Gastroesophageal sphincter (tissue), 4 donors: ENCODE measurements at places on chromosomes 12 and 14. TPM values are rescaled to one million over a fixed set of nuclear protein-coding genes. Genes with fewer than 3 reads are reported as not detected.
A peak's percentile ranks its signal among the peaks of the same experiment; 100 is the strongest.

DNA sequence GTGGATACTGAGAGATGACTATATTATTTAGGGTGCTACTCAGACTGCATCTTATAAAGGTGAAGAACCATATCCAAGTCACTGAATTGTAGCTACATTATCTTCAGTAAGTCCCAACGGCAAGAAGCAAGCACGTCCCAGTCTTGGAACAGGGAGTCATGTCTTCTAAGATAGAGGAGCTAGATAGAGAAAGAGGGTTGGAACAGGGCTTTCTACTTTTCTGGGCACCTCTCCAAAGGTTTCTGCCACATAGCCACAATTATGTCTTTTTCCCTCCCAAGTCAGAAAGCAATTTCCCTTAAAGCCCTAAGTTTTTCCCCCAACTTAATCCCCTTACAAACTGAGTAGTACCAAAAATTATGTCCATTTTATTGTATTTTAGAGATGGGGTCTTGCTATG, 22.4 kb downstream of the MAPK1IP1L start:
- H3K4me1 ChIP-seq, result peaks cover 5% of the 10 kb centered on the region
- H3K27me3 ChIP-seq, result no peaks in the 10 kb centered on the region
- no peaks in the 10 kb centered on the region for H3K36me3 ChIP-seq
- peak overlapping the region; percentile 39 for H3K27ac ChIP-seq

DNA sequence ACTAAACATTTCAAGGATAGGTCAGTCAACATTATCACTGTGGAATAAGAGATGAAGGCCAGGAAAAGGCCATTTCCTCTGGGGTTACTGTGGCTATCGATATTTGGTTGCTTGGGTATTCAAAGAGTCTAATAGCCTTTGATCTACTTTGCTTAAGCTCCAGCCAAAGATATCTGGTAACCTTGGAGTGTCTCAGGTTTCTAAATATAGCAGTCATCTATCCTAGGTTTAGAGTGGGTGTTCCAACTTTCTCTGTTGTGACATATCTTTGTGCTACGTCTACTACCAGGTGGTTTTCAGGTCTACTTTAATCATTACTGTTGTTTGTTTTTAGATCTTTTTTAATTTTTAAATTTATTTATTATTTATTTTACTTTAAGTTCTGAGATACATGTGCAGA, 42.4 kb downstream of the RDH12 start:
- H3K4me1 ChIP-seq, result no peaks in the 10 kb centered on the region
- no peak for ATAC-seq
- H3K27ac ChIP-seq, result no peak overlapping the region
- no peak overlapping the region for H3K4me3 ChIP-seq
- H3K36me3 ChIP-seq, result no peaks in the 10 kb centered on the region

DNA sequence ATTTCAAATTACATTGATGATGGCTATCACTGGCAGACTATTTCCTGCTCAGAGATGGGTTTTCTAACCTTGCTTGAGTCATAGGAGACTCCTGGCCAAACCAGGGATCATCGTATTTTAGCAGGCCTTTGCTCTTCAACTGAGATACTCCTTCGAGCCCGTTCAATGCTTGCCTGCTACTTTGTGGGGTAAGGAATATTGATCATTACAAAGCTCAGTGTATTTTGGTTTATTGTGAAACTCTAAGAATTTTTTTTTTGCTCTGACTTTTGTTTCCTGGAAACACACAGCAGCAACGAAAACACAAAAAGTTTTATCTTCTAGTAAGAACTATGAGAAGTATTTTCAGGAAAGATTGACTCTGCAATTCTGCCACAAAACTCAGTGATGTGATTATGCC, 4.1 kb downstream of the GPRC5D start:
- H3K4me3 ChIP-seq, result no peak overlapping the region
- no peaks in the 10 kb centered on the region for H3K27me3 ChIP-seq
- H3K36me3 ChIP-seq, result no peaks in the 10 kb centered on the region
- no peak for ATAC-seq
- no peaks in the 10 kb centered on the region for H3K4me1 ChIP-seq
- H3K27ac ChIP-seq, result no peak overlapping the region

GRCh38 chr12:51872689-51872981, 15.3 kb upstream of the ANKRD33 start:
- ATAC-seq, result no peak
- H3K36me3 ChIP-seq, result no peaks in the 10 kb centered on the region
- H3K27me3 ChIP-seq, result peaks cover 60% of the 10 kb centered on the region
- peaks cover 9% of the 10 kb centered on the region for H3K4me1 ChIP-seq
- no peak overlapping the region for H3K4me3 ChIP-seq

Gene STAB2
- not detected for total RNA-seq

Gene MMP14
- total RNA-seq, result 127 TPM
